Stimulated activated CD8-positive, alpha-beta memory T cell treated with anti-CD3 and anti-CD28 coated beads, Interleukin-7, amount 100 ng/mL, for 48 hours (primary cell): ENCODE measurements at places on chromosomes 4 and X.

DNA sequence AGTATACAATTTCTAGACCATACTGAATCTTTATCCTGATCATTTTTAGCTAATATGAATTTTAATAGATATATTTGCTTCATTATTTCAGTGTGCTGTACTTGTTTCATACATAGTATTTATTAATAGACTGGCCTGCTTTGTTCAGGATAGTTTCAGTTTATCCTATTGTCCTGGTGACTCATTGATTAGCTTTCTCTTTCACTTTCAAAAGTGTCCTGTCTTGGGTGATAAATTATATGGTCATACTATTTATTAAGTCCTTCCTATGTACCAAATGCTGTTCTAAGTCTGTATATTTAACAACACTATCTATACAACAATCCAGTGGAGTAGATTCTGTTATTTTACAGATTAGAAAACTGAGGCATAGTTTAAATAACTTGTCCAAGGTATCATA is 153.8 kb upstream of the RAPGEF2 start:
- no peak for DNase-seq

GRCh38 chr4:36665985-36666527 is 384.6 kb downstream of the DTHD1 start:
- DNase-seq, result no peak

DNA sequence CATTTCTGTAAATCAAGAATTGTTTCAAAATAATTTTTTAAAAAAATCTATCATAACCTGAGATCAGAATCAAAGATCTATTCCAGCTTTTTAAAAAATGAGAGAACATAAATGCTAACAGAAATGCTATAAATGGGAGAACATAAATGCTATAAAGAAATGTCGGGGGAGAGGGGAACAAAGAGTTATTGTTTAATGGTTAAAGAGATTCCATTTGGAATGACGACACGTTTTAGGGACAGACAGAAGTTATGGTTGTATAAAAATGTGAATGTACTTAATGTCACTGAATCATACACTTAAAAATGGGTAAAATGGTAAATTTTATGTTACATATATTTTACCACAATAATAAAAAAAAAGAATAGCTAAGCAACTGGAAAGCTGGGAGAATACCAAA is 127.1 kb downstream of the ATRX start:
- DNase-seq, result no peak

GRCh38 chrX:27915617-27916016 is 65.6 kb downstream of the DCAF8L1 start:
- DNase-seq, result no peak

- DNase-seq, result no peak
Observed at GRCh38 chrX:144494074-144494473, 610.2 kb downstream of the UBE2NL start.

DNA sequence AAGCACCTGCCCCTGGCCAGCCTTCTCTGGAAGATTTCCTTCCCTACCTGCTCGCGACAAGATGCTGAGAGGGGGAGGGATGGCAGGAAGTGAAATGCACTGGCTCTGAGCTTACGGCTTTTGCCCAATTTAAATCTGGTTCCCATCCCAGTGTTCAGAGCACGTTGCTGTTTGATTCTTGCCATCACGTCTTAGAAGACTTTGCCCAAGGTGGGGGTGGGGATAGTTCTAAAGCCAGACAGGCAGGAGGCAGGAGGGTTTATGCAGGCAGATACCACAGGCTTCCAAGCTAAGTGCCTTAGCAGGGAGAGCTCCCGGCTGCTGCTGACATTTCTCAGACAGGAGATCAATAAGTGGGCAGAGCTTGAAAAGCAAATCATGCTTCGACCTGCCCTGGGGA is 393.9 kb downstream of the MID1IP1 start:
- DNase-seq, result no peak

DNA sequence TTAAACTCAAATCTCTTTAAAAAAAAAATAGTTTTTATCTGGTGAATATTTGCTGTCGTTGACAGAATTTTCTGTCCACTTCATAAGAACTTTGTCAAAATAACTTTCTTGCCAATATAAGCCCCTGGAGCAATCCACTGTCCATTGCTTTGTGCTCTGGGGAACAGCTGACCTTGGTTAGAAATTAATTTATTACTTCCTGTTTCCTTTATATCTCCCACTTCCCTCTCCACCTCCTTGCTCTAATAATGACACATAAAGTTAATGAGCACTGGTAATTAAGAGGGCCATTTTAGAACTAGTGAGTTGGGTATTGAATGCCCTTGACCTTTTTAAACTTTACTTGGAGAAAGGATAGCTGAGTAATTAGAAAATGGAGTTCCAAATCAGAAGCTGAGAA is 151.3 kb upstream of the LEF1 start:
- DNase-seq, result no peak

DNA sequence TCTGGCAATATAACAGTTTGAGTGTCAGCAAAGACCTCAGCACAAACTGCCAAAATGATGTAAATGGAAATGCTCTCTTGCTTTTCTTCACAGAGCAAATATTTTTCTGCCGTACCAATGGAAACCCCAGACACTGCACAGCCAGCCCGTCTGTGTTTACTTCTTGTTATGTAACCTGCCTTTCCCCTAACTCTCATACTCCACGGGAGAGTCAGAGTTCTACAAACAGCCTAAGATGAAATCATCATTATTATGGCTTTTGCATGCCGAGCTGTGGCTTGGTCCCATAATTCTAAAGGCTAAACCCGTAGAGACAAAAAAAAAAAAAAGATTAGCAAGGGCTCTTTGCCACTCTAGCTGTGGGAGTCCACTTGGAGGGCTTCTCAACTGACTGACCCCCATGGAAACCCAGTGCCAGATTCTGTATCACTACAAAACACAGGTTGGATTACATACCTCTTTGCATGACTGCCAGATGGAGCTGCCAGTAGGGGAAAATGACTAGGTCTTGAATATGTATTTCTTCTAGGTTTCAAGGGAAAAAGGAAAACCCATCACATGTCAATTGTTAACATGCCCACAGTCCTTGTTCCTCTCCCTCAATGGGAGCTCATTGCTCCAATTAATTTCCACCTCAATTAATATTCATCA is 197.2 kb upstream of the CNKSR2 start:
- no peak for DNase-seq

- no peak for DNase-seq
Observed at GRCh38 chrX:13748486-13748885, 13.9 kb downstream of the OFD1 start.
